ENCODE measurements at places on chromosomes 3 and 15.

DNA sequence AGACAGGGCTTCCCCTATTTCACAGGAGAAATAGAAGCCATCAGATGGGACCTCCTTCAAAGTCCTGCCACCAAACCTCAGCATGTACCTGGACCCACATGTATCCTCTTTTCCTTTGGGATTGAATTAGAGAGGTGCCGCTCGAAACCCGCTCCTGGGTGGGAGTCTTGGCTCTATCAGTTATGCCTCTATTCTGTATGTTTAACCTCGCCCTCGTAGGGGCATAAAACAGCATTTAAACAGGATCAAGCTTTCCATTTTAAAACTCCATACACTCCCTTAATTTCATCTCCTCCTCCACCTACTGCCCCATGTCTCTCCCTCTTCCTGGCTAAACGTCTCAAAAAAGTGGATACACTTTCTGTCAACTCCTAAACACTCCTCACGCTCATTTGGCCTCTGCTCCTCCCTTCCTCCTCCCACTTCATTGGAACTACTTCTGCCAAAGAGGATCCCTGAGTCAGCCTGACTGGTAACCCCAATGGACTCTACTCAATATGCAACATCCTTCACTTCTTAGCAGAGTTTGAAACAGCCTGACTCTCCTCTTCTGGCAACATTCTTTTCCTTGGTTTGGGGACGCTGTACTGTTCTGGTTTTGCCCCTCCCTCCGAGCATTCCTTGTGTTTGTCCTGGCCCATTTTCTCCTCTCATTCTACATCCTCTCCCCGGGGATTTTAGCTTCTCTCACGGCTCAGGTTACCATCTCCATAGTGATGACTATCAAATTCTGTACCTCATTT, 23.0 kb upstream of the MUC20 start:
- DNase-seq = peak; percentile 40

DNA sequence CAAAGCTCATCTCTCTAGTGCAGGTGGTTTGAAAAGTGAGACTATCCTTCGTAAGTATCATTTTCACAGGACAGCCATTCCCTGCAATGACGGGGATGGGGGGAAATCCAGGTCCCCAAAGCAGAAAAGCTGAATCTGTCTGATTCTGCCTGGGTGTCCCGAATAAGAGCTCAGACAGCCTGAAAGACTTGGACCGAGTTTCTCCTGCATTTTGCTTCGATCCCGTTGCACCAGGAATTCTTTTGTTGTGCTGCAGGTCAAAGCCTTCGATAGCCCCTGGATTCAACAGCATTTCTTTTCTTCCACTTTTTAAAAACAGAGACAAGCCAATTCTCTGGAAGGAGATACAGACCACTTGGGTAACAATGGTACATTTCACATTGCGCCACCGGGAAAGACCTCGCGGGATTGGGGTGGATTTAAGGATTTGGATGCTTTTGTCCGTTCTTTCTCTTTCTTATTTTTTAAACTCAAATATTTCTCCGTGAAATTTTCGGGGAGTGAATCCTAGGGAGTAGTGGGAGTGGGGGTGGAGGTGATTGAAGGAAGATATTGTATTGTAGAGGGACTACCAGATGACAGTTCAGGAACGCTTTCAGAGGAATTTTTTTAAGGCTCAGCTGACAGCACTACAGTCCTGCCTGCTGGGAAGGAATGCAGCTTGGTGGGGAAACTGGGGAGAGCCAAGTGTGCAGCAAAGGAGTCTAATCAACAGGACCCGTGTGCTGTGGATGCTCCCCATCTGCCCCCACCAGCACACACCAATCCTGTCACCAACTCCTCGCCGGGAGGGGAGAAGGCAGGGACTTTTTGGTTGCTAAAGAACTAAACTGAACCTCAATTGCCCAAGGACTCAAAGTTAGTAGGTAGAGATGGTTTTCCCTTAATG, 2.6 kb downstream of the SLITRK3 start:
- no peak for DNase-seq

- no peak for DNase-seq
Observed at GRCh38 chr15:68768321-68768720, 52.4 kb downstream of the ANP32A start.

- DNase-seq = no peak
Observed at GRCh38 chr3:25537516-25537915, 109.5 kb downstream of the RARB start.

- peak; percentile 50 for DNase-seq
Observed at GRCh38 chr3:111076732-111077131, 5.1 kb downstream of the NECTIN3 start.

DNA sequence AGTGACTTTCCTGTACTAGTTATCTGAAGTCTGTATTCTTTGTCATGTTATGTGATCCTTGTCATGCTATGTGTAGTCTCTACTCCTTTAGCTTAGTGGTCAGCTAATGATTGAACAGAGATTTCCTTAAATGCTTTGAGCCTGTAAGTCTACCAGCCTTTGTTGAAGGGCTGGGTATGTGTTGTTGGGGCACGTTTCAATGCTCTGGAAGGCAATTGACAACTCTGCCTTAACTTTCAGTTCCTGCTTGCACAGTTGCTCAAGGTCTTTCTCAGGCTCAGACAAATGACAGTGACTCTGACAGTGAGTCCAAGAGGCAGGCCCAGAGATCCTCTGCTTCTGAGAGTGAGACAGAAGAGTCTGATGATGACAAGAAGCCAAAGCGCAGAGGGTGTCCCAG, 89.3 kb downstream of the CHD2 start:
- DNase-seq = no peak

DNA sequence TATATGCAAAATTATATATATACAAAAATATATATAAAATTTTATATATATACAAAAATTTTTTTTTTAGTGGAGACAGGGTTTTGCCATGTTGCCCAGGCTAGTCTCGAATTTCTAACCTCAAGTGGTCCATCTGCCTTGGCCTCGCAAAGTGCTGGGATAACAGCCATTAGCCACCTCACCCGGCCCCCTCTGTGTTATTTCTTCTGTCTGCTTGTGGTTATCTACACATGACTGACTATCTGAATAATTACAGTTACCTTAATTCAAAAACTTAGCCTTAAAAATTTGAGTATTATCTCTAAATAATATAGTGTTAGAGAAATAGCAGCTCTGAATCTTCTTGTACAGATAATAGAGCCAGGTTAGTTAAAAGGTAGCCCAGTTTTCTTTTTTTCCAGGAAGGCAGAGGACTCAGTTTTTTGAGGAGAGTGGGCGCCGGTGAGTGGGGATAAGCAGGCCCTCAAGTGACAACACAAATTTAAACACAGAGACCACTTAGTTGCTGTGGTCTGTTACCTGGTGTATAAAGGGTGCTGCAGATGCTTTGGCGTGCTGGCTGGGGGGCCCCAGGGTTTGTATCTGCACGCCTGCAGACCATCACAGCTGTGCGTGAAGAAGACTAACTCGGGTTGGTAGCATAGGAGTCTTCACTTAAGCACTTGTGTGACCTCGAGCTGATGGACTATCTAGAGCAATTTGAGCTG, 83.7 kb downstream of the TRAK1 start:
- DNase-seq = no peak

DNA sequence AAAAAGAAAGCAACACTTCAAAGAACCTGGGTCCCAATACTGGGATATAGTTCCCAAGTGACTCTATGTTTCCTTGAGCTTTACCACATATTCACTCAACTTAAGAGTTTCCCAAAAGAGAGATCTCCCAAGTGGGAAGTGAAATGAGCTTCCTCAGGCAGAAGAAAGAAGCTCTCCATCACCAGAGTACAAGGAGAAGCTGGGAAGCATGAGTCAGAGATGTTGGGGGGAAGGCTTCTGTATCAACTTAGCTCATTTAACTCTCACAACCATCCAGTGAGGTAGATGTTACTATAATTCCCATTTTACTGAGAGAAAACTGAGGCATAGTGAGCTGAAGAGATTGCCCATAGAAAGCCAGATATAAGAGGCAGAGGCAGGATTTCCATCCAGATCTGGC, 47.0 kb upstream of the TRIM42 start:
- no peak for DNase-seq

DNA sequence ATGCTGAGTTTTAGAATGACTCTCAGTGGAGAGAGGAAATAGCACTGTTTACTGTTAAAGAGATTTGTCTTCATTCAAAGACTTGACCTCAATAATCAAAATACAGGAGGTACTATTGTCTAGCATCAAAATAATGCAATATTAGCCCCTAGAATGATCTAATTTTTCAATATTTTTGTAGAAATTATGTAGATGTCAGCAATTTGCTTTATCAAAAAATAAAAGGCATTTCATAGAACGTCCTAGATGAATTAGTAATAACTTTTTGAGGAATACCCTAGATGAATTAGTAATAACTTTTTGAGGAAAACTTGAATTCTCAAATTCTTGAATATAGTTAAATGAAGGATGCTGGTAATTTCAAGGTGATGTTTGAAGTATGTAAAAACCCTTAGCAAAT, 1252.1 kb upstream of the CADM2 start:
- DNase-seq = no peak

DNA sequence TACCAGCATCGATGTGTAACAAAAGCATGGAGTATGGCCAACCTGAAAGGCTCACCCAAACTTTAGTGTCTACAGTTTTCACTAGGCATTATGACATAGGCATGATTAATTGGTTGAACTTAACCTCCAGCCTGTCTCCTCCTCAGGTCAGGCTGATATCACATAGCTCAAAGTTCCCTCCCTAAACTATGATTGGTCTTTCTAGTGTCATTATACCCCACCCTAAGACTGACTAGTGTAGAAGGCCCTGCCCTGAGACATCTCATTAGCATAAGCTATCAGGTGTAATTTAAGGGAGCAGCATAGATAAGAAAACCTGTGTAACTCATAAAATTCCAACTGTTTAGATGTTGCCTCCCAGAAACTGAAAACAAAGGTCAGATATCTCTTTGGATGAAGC, 195.2 kb downstream of the ALCAM start:
- no peak for DNase-seq

- DNase-seq = peak; percentile 24
Observed at GRCh38 chr3:114362815-114363214, 69.0 kb downstream of the TIGIT start.

- DNase-seq = no peak
Observed at GRCh38 chr3:185387646-185388045, 24.7 kb downstream of the MAP3K13 start.

DNA sequence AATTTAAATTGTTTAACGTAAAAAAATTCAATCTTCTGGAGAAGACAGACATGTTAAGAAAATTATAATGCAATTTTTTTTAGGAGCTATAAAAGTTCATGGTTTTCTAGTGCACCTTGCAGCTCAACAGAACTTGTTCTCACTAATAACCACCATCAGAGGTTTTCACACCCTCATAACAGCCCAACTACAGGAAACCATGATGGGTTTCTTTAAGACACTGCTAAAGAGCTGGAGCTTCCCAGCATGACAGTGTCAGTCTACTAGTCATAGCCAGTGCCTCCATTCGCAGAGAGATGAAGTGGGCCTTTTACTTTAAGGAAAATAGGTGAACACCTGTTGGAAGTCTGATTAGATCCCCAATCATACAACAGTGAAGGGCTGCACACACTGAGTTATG, 224.1 kb upstream of the TRIM42 start:
- no peak for DNase-seq

All from ACHN (cell line).